ENCODE measurements at places on chromosomes 5 and 9.

DNA sequence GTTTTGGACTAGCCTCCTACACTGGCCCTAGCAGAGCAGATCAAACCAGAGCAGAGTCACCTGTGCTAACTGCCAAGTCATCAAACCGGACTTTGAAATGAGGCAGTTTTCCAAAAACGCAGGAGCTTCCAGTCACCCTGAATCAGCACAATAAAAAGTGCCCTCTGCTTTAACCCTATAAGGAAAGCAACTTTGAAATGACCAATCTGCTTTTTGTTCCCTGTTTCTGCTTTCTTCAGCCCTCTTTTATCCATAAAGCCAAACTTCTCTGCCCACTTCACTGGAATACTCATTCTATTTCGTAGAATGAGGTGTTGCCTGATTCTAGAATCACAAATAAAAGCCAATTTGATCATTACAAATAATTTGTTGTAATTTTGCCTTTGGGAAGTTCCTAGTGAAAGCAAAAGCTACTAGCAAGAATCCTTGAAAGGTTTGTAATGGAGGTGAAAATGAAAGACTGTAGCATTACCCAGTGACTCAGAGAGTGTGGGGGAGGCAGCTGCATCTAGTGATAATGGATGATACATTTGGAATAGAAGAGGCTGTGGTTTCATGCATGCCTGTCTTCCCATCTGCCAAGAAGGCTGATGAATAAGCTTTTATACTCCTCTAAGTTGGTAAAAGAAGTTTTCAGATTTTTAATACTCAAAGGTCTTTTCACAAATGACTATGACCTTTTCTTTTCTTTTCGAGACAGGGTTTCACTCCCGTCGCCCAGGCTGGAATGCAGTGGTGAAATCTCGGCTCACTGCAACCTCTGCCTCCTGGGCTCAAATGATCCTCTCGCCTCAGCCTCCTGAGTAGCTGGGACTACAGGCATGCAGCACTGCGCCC, 14.9 kb downstream of the SPAAR start:
- peak; percentile 90 for DNase-seq

DNA sequence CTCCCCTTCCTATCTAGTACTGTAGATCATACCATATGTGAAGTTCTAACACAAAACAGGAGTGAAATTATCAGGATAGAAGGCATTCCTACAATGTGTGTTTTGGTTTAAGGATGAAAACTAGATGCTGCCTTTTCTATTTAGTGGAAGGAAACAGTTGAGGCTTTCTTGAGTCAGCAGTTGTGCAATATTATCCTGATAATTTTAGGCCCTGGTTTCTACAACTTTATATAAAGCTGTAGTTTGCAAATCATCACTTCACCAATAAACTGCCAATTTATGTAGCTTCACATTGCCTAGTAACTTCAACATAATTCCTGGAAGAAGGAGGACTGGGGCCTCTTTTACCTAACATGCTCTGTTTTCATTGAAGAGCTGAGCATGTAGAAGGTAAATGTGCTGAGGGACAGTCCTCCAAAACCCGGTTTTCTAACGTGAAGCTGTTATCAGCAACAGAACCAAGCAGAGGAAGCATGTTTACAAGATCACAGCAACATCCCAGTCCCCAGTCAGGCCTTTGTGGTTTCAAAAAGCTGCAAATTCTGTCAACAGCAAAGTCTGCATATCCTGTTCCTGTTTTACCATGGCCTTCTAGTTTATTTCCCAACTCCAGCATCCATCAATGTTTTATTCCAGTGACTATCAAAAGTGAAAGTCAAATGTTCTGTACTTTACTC, 513.4 kb upstream of the MEF2C start:
- DNase-seq = no peak

GRCh38 chr9:77017505-77017894, 2.0 kb upstream of the FOXB2 start:
- DNase-seq = no peak

- no peak for DNase-seq
These were observed 419.4 kb upstream of the PTGER4 start for GRCh38 chr5:40260361-40260760.

DNA sequence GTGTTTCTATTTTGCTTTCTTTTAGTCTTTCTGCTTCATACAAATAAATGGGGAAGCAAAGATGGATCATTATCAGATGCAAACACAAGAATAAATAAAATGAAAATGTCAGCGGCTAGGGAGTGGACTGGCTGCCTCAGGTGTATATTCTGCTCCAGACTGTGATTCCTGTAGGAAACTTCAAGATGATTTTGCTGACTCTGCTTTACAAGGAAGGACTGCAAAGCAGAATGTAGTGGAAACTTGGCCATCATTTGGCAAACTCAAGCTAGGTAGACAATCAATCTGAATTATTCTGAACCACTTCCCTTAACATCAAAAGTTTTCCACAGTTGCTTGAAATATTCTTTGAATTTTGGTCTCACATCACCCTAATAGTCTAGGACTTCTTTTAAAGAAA, 38.1 kb upstream of the NREP start:
- no peak for DNase-seq

GRCh38 chr5:66354422-66354821, 210.3 kb downstream of the SREK1 start:
- DNase-seq = no peak

GRCh38 chr9:120856700-120857099, 14.0 kb upstream of the PSMD5 start:
- DNase-seq = no peak

GRCh38 chr5:7501061-7501460, 105.1 kb downstream of the ADCY2 start:
- DNase-seq = no peak

DNA sequence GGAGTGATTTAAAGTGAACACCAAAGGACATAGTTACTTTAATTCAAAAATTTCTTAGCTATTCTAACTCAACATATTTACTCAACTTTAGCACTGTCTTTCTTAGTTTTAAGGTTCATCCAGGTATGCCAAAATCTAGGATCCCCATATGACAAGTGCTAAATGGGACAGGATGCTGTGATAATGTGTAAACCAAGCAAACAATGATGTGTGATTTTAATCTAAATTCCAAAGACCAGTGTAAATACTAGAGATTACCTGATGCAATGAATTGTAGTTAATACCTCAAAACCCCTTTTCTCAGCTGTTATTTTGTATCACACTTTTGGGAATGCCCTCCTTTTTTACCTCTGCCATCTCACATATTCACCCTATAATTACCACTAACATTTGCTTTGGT, 26.8 kb upstream of the ISOC1 start:
- no peak for DNase-seq

- no peak for DNase-seq
These were observed 12.0 kb upstream of the HTR4 start for GRCh38 chr5:148666353-148666752.
